Stimulated activated CD4-positive, alpha-beta T cell treated with anti-CD3 and anti-CD28 coated beads, Interleukin-4, amount 100 ng/mL, for 4 hours (primary cell): ENCODE measurements at places on chromosomes 12 and 14.

DNA sequence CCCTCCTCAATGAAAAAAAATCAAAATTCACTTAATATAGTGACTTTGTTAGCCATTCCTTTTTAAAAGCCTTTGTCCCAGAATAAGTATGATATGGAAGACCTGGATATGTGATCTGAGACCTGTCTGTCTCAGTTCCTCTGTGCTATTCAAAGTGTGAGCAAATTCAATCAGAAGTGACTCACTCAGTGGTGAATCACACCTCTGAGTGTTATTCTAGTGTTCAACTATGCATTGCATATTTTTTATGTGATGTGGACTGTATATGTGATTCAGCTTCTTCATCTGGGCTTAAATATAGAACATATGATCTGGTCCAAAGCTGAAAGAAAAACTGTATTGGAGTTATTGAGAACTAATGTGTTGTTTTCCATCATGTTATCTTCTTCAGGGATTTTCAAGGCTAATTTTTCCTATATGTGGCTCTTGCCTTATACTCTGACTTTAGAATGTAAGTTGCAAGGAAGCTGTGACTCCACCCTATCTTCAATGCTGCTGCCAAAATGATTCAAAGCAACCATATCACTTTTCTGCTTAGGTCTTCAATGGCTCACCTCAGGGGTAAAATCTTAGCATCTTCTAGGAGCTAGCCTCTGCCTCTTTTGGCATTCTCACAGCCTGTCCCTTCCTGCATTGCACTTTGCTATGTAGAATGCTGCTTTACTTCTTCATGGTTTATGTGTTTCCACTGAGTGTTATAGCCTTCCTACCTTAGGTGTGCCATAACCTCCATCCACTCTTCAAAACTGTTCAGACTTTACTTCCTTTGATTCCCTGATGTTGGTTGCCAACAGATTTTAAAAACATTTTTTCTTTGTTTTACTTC is 169.8 kb downstream of the OTOGL start:
- DNase-seq = no peak

DNA sequence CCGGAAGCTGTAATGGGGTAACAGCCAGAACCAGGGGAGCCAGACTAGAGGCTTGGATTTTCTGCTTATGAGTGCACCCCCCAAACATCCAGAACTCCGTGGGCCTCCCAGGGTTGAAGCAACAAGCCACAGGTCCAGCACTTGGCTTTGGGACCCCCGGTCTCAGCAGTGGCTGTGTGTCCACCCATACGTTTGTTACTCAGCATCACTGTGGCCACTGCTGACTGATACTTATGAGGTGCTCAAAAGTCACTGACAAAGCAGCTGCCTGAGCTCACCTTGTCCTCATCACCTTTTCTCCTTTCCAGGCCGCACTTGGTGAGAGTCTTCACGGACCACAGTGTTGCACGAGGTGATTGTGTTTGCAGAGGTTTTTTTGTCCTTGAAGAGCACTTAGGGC is 145.6 kb upstream of the RFLNA start:
- DNase-seq = no peak

DNA sequence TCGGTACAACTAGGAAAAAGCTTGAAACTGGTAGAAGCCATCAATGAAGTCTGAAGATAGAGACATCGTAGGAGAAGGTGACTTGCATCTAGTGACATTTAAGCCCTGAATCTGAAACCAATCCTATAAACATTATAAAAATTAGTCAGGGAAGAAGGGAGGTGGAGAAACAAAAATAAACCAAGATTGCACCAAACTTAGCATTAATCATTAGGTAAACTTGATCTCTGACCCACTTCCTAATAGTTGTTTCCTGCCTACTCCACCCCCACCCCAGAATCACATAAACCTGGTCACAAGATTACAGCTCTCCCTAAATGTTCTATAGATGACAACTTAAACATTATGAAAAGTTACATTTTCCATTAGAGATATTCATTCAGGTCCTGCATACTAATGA is 40.4 kb downstream of the TSPAN19 start:
- no peak for DNase-seq

DNA sequence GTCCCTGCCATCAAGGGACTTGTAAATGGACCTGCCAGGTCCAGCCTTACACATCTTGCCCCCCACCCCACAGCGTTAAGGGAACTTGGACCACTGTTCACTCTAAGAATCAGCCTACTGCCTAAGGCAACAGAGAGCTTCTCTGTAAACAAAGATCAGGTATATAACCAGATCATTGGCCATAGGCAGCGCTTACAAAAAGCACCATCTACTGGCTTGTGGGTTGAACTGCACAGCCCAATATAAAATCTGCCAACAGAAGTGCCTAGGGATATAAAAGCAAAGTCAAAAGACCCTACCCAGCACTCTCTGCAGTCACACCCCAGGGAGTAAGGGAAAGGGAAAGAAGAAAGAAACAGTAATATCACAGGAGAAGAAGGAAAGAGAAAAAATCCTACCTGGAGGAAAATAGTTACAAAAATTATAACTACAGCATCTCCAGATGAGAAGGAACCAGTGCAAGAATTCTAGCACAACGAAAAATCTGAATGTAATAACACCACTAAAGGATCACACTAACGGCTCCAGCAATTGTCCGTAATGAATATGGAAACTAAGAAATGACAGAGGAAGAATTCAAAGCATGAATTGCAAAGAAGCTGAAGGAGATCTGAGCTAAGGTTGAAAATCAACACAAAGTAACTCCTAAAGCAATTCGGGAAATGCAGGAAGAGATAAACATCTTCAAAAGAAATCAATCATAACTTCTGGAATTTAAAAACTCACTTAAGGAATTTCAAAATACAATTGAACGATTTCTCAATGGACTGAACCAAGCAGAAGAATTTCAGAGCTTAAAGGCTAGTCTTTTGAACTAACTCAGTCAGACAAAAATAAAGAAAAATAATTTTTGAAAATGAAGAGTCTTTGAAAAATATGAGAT is 95.2 kb upstream of the PCED1B start:
- DNase-seq = peak; percentile 14

DNA sequence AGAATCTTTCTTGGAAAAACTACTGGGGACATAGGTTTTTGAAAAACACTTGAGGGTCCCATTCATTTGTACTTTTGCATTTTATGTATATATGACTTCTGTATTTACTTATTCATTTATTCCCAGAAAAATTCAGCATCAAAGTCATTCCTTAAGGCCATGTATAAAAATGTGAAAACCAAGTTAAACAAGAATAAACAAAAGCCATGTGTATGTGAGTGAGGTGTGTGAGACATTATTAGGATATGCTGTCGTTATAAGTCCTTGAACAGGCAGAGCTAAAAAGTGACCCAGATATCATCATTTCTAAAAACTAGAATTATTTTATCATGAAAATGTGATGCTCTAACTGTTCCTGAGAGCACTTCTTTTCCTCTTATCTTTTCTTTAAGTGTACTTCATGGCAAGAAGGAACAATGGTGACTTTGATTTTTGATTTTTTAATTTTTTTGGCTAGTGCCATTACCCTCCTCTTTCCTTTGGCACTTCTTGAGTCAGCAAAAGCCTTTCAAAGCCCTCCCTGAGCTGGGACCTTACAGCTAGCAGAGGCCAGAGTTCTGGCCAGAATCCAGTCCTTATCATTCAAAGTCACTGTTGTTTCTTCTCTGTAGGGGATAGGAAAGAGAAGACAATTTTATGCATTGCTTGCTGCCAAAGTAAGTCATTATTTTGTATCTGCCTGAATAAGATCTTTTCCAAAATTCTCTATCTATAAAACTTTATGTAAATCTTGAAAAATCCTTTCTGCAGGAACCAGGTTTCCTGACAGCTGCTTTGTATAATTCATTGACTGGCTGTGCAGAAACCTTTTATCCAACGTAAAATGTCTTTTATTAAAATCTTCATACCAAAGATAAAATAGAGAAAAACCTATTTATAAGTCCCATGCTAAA is 419.7 kb upstream of the PRICKLE1 start:
- no peak for DNase-seq

- no peak for DNase-seq
These were observed 3.1 kb upstream of the PNMA1 start for GRCh38 chr14:73717266-73717665.
